Fibroblast of gingiva (primary cell): ENCODE measurements at places on chromosomes 6 and 20.

DNA sequence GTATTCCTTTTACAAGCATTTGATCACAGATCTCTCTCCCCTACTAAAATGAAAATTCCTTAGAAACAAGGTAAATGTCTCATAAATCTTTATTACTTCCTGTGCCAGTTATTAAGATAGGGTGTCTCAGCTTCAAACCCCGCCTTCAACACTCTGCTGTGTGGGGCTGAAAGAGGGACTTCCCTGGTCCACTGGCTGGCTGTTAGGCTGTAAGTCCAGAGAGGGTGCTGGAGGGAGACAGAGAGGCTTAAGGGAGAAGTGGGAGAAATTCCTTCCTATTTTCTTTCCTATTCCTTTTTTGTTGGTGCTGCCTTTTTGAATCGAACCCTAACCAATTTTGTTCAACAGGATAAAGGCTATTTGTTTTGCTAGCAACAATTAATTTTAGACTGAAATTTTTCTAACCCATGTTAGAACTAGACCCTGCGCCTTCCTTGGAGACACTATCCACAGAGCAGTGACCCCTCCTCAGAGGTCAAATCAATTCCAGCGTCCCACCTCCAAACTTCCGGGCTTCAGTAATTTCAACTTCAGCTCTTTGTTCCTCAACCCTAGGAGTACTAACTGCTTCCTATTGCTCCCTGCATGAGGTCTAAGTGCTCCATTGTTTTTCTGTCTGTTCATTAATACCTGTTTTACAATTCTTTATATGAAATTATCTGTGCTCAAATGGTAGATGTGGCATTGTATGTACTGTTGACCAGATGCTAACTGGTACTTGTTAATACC is 207.5 kb upstream of the OPRM1 start:
- DNase-seq, result no peak

- no peak for DNase-seq
Measured at GRCh38 chr6:138909975-138910374, 78.1 kb downstream of the REPS1 start.

- peak; percentile 13 for DNase-seq
Measured at GRCh38 chr6:26044140-26045064, 42.8 kb upstream of the HFE start.

GRCh38 chr6:109872968-109873545 is 105.1 kb upstream of the GPR6 start:
- no peak for DNase-seq

GRCh38 chr20:51378171-51378928 is 164.2 kb downstream of the NFATC2 start:
- no peak for DNase-seq

GRCh38 chr20:23928788-23929187 is 49.2 kb upstream of the CST5 start:
- no peak for DNase-seq

DNA sequence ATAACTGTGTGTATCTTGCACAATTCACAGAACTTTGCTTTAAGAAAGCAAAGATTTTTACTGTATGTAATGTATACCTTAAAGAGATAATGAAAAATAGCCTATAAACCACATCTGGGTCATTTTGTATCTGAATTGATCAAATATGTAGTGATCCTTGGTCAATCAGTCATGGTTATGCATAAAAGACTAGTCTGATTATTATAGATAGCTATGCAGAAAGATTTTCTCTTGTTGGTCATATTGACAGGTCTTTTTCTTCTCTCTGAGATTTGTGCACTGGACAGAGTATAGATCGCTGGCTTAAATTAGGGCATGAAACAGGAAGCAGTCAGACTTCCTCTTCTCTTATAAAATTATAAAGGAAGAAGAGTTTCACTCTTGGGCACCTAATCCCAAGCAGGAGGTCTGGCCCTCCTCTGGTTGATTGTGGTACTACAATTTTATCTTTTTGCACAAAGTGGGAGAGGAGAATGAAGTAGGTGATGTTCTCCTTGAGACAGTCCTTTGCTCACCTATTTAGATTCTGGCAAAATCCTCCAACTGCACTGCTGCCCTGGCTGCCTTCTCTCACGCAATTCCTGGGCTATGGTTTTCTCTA is 380.9 kb upstream of the RGS17 start:
- DNase-seq, result peak; percentile 15

GRCh38 chr6:131067521-131067920 is 4.5 kb upstream of the EPB41L2 start:
- no peak for DNase-seq

- DNase-seq, result no peak
Measured at GRCh38 chr6:132023490-132023889, 72.3 kb upstream of the CCN2 start.

DNA sequence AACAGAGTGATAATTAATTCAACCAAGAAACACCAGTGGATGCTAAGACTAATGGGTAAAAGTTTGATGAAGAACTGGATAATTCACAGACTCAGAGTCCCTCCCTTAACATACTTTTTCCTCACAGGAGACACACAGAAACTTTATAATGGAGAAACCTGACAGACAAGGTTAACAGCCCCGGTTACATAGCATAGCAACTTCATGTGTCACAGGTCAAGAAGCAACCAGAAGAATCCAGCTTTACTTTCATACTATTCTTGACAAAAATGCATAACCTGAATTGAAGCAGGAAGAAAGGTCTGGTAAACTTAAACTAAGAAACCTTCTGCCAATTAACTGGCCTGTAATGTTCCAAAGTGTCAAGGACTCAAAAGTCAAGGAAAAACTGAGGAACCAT is 375.9 kb downstream of the RNF144B start:
- DNase-seq, result no peak

GRCh38 chr6:166045173-166045859 is 122.3 kb downstream of the TBXT start:
- no peak for DNase-seq

DNA sequence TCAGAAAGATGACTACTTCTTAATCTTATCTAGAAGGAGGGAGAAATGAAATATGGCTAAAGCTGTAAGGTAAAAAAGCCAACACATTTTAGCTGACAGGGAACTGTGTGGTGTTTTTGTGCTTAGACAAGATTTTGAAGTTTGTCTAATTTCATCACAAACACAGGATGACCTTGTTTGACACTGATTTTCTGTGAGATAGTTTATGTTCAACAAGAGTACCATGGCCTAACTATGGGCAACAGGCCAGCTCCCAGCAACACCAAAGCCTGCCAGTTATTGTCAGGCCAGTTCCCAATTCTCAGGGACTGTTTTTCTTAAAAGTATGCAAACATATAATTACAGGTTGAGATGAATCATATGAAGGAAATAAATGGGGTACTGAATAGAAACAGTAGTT is 5.5 kb upstream of the ABCF1 start:
- DNase-seq, result no peak

DNA sequence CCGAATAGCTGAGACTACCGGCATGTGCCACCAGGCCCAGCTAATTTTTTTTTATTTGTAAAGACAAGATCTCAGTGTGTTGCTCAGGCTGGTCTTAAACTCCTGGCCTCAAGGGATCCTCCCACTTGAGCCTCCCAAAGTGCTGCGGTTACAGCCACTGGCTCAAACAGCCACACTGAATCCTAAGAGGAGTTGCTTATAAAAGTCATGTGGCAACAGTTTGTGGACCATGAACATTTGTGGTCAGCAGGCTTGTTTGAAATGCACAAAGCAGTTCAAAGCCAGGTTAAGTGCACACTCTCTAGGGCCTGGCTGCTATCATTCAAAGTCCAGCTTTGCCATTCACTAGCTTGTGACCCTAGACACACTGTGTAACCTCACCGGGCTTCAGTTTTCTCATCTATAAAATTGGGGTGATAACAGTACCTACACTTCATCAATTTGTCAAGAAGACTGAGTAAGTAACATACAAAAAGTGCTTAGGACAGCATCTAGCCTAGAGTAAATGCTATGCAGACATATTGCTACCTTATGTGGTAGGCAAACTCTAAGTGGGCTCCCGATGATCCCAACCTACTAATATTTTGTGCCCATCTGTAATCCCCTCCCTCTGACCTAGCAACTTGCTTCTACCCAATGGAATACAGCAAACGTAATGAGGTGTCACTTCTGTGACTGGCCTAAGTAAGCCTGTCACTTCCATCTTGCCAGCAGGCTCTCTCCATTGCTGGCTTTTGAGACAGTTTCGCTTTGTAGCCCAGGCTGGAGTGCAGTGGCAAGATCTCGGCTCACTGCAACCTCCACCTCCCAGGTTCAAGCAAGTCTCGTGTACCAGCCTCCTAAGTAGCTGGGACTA is 122.9 kb downstream of the ZMYND8 start:
- DNase-seq, result peak; percentile 35

- DNase-seq, result no peak
Measured at GRCh38 chr6:130426066-130426721, 60.4 kb downstream of the TMEM200A start.
